ENCODE measurements at places on chromosomes 2 and 18.

- DNase-seq, result no peak
Measured at GRCh38 chr2:29068513-29068912, 5.8 kb downstream of the PCARE start.

DNA sequence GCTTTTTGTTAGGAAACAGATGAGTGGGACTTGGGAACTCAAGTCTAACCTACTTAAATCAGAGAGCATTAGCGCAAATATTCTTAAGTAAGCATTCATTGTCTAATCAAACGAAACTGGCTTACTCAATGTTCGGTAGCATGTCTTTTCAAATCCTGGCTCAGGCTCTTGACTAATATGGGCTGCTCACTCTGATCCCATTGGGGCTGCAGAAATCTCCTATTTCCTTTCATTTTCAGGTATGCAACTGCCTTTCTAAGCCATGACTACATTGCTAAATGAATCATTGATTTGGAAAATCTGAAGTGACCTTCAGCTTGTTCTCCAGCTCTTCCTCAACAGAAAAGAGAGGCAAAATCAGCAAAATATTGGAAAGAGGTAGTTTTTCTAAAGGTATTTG is 2084.4 kb upstream of the PIK3C3 start:
- DNase-seq, result no peak

DNA sequence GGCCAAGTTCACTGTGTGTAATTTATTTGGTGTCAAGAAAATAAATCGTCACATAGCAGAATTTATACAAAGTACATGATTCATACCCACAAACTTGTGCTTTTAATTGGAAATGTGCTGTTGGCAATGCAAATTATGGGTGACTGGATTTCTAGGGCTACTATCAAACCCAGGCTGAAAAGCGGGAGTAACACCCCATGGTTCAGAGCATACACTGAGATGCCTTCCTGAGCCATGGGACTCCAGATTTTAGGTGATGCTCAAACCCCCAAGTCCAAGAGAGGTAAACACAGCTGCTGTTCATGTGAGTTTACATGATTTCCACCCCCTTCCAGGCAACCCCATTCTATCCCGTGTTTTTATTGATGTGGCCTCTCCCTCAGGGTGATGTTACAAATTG is 565.9 kb upstream of the ID2 start:
- no peak for DNase-seq

GRCh38 chr2:80527119-80527518 is 222.6 kb upstream of the LRRTM1 start:
- DNase-seq, result no peak

GRCh38 chr2:22290302-22290701 is 1094.7 kb upstream of the KLHL29 start:
- no peak for DNase-seq

- no peak for DNase-seq
Measured at GRCh38 chr2:232993231-232993821, 19.7 kb downstream of the NGEF start.

GRCh38 chr2:16240402-16240801 is 300.1 kb downstream of the MYCN start:
- no peak for DNase-seq

DNA sequence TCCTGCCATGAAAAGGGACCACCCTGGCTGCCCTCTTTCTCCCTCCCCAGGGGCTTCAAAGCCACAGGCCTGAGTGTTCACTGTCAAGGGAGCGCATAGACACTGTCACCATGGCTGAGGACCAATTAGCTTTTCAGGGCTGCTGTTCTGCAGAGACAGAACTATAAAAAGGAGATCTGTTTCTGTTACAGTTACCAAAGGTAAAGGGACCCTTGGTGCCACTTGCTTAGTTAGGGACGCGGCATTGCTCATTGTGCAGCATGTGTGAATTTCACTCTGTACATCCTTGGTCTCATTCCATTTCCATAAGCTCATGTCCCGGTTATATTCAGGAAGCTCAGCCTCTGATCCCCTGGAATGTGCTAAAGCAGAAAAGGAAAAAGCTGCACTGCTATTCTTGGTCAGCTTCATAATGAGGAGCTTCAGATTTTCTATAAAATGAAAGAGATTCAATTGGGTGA is 55.5 kb upstream of the RNF152 start:
- DNase-seq, result no peak

GRCh38 chr18:985212-985661 is 80.6 kb downstream of the ADCYAP1 start:
- DNase-seq, result no peak

DNA sequence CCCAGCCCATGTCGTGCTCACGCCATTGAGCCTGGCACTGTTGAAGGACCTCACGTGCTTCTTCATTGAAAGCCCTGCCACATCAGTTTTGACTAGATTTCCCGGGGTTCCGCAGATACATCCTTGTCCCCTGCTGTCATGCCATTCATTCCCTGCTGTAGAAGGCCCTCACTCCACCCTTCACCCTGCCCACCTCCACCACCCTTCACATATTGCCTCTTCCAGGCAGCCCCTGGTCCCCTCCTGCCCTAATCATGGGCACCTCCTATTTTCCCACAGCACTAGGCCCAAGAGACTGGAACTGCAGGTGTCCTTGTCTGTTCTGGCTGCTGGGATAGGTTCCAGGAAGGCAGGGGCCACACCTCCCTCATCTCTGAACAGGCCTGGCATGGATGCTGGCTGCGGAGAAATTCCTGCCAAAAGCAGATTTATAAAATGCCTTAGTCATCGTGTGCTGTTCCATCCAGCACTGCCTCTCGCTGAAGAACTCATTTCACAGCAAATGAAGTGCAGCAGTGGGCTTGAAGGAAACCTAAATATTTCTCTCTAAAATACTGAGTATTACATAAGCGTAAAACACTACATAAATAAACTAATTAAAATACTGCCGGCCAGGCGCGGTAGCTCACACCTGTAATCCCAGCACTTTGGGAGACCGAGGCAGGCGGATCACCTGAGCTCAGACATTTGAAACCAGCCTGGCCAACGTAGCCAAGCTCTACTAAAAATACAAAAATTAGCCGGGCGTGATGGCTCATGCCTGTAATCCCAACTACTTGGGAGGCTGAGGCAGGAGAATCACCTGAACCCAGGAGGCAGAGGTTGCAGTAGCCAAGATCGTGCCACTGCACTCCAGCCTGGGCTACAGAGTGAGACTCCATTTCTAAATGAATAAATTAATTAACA is 38.4 kb downstream of the EIF4E2 start:
- no peak for DNase-seq

DNA sequence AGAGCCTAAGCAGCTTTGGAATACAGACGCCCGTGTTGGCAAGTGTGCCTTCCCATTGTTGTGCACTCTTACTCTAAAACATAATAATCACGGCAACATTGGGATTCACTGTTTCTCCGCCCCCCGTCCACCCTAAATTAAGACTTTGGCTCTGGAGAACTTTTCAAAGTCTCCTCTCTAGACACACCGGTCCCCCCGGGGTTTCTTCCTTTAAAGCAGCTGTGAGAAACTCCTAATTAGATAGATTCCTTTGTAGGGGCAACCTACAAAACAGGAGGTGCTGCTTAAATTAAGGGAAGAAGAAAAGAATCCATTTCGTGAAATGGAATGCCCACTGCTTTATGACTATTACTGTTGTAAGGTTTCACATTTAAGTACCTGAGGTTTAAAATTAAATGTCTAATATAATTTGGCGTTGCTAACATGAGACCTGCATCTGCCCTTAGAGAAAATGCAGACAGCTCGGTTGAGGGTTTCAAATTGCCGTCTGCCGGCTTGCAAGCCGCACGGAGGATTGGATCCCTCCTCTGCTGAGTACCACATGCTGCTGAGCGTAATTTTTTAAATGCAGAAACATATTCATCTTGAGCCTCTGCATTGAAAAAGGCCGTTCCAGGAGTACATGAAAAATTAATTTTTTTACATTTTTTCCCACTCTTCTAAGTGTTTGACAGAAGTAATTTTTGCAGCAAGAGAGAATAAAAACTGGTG is 233.3 kb downstream of the GBX2 start:
- no peak for DNase-seq

- DNase-seq, result no peak
Measured at GRCh38 chr2:46988733-46989481, 73.3 kb upstream of the MCFD2 start.

GRCh38 chr2:195656161-195656858 is 716 bp upstream of the SLC39A10 start:
- no peak for DNase-seq

DNA sequence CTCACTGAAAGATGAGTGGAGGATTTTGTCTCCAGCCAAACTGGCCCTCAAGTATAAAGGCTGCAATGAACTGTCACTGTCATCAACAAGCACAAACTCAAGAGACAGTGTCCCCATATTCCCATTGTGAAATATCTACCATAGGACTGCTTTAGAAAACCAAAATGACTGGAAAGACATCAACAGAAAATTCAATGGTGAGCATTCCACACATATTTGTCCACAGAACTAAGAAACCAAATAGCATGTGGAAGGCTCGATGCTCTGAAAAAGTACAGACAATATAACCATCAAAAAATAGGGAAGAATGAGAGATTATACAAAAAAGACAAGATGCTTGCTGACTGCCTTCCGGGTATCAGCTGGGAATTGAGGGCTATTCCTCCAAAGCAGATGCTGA is 37.6 kb downstream of the TGFBRAP1 start:
- DNase-seq, result no peak

- no peak for DNase-seq
Measured at GRCh38 chr2:132593171-132593570, 76.8 kb downstream of the LYPD1 start.

- peak; percentile 86 for DNase-seq
Measured at GRCh38 chr2:37156857-37157714, at the start of gene EIF2AK2. Gene EIF2AK2, minus strand, starts transcription at chr2:37156980. Its CDS starts 9,174 bp downstream, at chr2:37147806.

GRCh38 chr18:75896865-75897264 is 469.4 kb upstream of the SMIM21 start:
- DNase-seq, result no peak

Data from CD4-positive, alpha-beta T cell treated with Interleukin-6 for 4 hours (primary cell).